ENCODE measurements at places on chromosomes 11 and 22. TPM values are rescaled to one million over a fixed set of nuclear protein-coding genes. Genes with fewer than 3 reads are reported as not detected.

- no peak for DNase-seq
Measured at GRCh38 chr11:116742104-116742503, 30.7 kb downstream of the BUD13 start.

- no peak for DNase-seq
Measured at GRCh38 chr11:6652182-6652581, 3.4 kb downstream of the DCHS1 start.

GRCh38 chr11:12111549-12112520 is 1.4 kb downstream of the MICAL2 start:
- no peak for DNase-seq

GRCh38 chr11:104328512-104328907 is 164.6 kb upstream of the PDGFD start:
- DNase-seq: no peak

GRCh38 chr11:134481135-134481534 is 69.1 kb upstream of the B3GAT1 start:
- DNase-seq: no peak

Gene PRRG4
- 0.84 TPM for total RNA-seq

Gene ANKK1
- total RNA-seq: 0.13 TPM

Measured in mesenteric fat pad (tissue), 1 donor.